ENCODE measurements at places on chromosomes 2 and 18.

GRCh38 chr2:187547353-187547979, 6.8 kb downstream of the TFPI start:
- DNase-seq: no peak

DNA sequence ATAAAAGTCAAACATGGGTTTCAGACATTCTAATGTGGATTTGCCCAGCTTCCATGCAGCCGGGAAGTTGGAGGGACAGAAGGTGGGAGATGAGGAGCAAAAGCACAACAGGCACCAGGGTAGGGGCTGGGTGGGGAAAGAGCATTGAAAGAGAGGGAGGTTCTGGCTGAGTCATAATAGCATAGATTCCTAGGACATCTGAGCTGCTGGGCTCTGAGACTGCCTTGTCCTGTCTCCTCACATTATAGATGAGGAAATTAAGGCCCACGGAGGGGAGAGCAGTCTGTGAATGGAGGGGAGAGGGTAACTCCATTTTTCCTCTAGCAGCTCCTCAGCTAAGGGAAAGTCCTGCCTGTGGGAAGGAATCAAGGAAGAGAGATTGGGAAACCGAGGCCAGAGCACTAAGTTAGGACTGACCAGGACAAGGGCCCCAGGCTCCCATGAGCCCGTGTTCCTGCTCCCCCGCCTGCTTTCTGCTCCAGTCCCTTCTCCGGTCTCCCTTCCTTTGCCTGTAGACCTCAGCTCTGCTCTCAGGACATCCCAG, 26.2 kb downstream of the SH2D6 start:
- no peak for DNase-seq

DNA sequence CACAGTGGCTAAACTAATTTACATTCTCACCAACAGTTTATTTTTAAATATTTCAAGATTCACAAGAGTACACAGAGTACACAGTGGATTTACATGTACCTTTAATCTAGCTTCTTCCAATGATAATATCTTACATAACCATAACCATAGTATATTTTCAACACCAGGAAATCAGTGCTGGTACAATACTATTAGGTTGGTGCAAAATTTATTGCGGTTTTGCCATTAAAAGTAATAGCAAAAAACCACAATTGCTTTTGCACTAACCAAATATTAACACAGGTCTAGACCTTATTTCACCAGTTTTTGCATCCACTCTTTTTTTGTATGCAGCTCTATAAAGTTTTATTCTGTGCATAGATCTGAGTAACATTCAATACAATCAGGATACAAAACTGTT, 163.0 kb downstream of the SCG2 start:
- no peak for DNase-seq

GRCh38 chr2:23925702-23926289, 1.1 kb downstream of the ATAD2B start:
- DNase-seq: peak; percentile 17

- DNase-seq: peak; percentile 3
Measured at GRCh38 chr2:219684721-219685689, 57.6 kb downstream of the SLC4A3 start.

- DNase-seq: no peak
Measured at GRCh38 chr2:213475433-213475832, 191.2 kb downstream of the SPAG16 start.

DNA sequence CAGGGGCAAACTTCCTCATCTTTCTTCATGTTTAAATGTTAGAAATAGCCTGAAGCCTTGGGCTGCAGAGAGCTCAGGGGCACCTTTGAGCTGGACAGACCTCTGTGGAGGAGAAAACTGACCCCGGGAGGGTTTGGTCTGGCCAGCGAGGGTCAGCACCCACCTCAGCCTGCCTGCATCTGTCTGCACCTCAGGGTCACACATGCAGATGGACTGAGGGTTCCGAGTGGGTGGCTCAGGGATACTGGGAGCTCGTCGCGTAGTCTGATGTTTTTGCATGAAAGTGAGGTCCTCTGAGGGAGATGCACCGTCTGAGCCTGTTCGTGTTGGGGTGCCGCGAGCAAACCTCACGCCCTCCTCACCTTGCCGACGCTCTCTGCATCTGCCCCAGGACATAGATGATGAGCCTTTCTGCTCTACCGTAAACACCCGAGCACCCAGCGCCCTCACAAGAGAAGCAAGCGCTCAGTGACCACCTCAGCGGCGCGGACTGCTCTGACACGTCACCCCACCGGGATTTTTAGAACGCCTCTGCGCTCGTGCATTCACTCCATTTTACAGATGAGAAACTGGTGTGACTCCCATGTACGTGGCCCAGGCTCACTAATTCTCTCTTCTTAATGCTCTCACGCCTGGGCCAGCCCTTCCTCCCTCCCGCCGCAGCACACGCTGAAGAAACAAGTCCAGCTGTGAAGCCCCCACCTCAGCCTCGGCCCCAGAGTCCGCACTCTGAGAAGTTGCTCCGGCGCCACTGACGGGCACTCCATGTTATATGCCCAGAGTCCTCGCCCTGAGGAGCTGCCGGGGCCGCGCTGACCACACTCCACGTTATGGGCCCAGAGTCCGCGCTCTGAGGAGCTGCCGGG, 9.5 kb downstream of the KCNG2 start:
- no peak for DNase-seq

DNA sequence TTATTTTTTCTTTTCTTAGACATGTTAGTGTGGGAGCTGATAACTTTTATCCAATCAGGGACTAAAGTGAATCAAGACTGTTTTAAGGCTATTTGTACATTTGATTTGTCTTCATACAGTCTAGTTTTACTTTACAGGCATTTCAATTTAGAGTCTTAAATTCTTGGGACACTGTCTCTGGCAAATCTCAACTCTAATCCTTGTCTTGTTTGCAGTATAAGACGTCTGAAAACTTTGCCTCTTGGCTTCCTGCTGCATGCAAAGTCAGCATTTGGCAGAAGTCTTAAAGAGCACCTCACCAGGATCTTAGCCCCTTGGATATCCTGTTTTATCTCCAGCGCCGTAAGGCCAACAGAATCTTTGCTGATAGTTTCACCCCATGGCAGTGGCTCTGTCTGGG, 30.3 kb downstream of the SPOPL start:
- DNase-seq: no peak

GRCh38 chr2:96100893-96101304, 15.5 kb downstream of the ADRA2B start:
- no peak for DNase-seq

DNA sequence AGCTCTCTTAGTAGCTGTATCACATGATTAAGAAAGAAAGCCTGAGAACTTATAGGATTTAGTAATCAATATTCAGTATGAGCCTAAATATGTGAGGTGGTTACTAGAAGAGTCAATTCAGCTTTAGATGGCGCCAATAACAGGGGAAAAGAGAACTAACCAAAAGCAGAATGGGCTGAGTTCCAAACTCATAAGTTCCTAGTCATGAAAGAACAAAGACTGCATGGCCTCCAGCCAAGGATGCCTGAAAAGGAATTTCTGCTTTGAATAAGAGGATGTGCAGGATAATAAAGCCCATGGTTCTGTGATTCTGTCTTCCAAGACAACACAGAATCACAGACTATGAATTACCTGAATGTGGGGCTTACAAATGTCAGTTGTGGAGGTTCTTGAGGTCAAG, 196.5 kb downstream of the SATB2 start:
- no peak for DNase-seq

- no peak for DNase-seq
Measured at GRCh38 chr2:23411752-23412431, 26.9 kb downstream of the KLHL29 start.

GRCh38 chr2:217413193-217413592, 553.3 kb upstream of the TNP1 start:
- no peak for DNase-seq

DNA sequence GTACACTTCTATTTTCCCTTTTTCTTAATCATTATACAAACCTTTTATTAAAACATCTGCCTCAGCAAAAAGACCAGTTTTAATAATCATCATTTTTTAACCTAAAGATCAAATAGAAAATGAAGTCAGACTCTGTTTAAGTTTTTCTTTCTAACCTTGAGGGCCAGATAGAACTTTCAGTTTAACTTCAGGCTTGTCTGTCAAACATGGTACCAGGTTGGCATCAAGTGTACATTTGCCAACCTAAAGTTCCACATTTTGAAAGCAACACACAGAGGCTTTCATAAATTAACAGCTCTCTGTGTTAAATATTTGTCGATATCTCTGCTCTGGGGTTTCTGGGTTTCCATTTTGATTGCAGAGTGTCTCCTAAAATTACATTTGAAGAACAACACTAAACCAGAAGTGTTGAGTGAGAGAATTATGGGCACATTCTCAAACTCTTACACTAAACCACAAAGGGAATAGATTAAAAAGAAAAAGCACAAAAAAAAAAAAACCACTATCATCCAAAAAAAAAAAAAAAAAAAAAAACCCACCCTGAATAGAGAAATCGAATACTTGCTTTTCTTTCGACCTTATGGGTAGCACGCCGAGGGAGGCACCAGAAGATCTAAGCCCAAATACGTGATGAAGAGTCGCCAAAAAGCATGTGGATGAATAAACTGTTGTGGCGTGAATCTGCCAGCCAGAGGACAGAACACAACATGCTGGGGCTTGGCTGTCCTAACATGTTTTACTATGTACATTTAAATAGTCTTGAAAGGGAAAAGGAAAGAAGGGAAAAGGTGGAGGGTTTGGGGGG, 166.2 kb downstream of the TCF4 start:
- no peak for DNase-seq

GRCh38 chr2:229591611-229592010, 122.7 kb downstream of the DNER start:
- no peak for DNase-seq

- no peak for DNase-seq
Measured at GRCh38 chr2:25090801-25091200, 48.9 kb downstream of the EFR3B start.

DNA sequence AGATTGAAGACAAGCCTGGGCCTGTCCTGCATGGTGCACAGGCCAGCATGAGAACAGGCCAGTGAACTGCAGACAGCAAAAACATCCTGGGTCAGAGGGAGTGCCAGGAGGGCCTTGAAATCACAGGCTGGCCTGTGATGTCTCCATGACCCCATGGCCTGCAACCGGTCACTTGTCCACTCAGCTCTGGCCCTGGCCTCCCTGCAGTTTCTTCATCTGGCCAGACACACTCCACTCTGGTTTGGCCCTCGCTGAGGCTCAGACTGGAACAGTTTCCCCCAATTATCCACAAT, 12.6 kb downstream of the CYRIA start:
- DNase-seq: no peak

DNA sequence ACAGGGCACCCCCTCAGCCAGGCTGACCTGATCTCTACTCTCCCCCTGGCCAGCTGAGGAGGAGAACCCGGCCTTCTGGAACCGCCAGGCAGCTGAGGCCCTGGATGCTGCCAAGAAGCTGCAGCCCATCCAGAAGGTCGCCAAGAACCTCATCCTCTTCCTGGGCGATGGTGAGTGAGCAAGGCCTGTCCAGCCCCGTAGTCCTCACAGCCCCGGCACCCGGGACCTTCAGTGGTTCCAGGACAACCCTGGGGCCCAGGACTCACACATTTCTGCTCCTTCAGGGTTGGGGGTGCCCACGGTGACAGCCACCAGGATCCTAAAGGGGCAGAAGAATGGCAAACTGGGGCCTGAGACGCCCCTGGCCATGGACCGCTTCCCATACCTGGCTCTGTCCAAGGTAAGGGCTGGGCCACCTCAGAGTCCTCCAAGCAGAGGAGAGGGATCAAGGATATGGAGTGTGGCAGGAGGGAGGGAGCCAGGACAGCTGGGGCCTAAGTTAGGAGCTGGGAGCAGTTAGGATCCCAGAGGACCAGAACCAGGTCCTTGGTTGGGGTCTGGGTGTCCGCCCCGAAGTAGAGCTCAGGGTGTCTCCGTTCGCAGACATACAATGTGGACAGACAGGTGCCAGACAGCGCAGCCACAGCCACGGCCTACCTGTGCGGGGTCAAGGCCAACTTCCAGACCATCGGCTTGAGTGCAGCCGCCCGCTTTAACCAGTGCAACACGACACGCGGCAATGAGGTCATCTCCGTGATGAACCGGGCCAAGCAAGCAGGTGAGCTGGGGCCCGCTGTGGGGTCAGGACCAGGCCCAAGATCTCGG, 555 bp downstream of the ALPI start:
- no peak for DNase-seq

DNA sequence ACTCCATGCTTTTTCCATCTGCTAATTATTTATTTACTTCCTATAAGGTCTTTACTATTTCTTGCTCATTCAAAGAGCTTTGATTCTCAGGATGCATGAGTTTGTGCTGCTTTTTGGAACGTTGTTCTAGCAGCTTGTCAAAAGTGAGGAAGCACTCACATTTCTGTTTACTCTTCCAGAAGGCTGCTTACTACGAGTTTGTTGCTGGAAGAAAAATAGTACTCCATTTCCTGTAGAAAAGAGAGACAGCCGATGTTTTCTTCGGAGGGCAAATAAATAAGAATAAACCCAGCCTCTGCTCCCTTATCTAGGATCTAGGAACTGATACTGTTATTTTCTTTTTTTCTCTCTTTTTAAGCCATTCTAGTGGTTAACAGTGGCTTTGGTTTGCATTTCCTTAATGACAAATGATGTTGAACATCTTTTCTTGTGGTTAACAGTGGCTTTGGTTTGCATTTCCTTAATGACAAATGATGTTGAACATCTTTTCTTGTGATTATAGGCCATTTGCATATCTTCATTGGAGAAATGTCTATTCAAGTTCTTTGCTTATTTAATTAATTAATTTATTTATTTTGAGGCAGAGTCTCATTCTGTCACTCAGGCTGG, 20.5 kb downstream of the CYP27A1 start:
- no peak for DNase-seq

GRCh38 chr2:78676921-78677696, 348.4 kb upstream of the REG3G start:
- DNase-seq: no peak

DNA sequence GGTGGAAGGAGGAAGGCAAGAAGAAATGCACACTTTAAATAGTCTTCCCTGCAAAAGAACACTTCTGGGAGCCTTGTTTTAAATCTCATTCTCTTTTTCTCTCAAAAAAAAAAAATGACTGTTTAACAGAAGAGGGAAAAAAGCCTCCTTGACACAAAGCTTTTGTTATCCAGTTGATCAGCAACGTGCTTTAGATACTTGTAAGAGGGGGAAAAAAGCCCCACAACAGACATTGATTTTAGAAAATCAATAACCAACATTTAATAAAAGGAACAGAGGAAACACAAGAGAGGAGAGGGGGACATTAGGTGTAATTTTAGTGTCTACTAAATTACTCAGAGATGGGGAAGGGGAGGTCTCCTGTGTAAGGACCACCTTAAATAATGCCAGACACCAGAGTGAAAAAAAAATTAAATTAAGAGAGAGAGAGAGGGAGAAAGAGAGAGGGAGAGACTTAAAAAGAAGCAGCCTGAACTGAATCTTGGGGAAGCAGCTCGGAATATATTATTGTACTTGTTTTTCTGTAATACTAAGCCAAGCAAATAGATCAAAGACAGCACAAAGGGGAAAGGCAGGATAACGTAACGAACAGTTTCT, 4.7 kb downstream of the ZEB2 start:
- no peak for DNase-seq
